Stimulated activated CD8-positive, alpha-beta memory T cell treated with anti-CD3 and anti-CD28 coated beads, Interleukin-15, amount 100 ng/mL, for 24 hours (primary cell): ENCODE measurements at places on chromosomes 2 and 18.

DNA sequence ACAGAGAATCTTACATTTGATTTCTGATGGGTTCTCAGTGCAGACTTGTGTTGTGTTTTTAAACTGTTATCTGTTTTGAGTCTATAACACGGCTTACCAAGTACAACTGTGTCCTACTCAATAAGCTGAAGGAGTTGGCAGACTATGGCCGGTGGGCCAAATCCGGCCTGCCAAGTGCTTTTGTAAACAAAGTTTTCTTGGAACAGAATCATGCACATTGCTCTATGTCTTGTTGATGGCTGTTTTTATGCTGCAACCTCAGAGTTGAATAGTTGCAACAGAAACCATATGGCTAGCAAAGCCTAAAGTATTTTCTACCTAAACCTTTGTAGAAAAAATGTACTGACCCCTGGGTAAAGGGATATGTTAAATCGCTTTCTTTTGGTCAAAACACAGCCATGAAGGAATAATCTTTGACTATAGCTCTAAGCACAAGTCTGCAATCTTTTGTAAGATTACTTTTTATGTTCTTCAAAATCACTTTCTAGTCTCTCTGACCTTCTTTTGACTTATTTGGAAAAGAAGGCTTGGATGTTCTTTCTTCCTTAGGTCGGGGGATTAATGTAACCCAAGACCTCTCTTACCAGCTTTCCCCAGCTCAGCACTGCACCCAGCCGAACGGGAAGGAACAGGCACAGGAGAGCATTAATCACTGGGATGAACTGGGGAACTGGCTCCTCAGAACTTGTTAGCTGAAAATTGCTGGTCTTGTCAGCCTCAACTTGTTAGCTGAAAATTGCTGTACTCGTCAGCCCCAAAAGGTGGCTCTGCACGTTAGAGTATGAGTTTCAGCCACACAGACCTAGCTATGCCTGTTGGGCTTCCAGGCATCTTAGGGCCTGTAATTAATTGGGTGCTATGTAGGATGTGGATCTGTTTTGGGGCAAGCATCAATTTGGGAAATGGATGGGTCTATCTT lies 75.4 kb downstream of the CD8B2 start:
- DNase-seq, result no peak

DNA sequence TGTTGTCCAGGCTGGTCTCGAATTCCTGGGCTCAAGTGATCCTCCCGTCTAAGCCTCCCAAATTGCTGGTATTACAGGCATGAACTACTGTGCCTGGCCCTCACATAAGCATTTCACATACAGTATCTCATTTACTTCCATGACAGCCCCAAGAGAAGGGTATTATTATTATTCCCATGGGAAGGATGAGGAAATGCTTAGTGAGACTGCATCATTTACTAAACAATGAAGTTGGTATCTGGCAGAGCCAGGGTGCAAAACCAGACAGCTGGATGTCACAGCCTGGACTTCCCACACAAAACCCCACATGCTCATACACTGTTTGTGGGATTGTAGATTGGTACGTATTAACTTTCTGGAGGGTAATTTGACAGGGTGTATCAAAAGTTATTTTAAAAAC lies 29.9 kb downstream of the DAPL1 start:
- DNase-seq, result no peak

DNA sequence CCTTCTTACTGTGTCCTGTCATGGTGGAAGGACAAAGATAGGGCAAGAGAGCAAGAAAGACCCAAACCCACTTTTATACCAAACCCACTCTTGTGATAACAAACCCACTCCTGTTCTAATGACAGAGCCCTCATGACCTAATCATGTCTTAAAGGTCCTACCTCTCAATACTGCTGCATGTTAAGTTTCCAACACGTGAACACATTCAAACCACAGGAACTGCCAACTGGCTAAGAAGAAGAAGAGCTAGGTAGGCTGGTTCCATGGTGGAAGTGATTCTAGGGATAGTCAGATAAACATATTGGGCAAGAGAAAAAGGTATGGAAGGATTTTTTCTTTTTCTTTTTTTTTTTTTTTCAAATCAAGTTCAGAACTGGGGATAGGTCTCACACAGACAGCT lies 22.0 kb downstream of the CTLA4 start:
- no peak for DNase-seq

DNA sequence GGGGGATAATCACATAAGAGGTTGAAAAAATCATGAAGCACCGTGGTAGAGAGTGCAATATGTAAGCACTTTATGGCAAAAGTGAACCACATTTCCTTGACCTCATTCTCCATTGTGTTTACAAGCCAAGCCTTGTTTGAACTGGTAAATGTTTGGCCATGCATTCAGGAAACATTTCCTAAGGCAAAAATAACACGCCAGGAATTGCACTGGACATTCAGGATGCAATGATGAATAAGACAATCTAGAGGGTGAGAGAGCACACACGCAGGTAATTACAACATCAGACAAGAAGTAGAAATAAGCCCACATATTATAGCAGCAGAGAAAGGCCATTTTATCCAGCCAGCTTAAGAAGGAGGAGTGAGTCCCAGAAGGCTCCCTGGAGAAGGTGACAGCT lies 218.0 kb upstream of the OSR1 start:
- DNase-seq, result no peak

GRCh38 chr2:199791326-199791725 lies 59.7 kb downstream of the FTCDNL1 start:
- no peak for DNase-seq

DNA sequence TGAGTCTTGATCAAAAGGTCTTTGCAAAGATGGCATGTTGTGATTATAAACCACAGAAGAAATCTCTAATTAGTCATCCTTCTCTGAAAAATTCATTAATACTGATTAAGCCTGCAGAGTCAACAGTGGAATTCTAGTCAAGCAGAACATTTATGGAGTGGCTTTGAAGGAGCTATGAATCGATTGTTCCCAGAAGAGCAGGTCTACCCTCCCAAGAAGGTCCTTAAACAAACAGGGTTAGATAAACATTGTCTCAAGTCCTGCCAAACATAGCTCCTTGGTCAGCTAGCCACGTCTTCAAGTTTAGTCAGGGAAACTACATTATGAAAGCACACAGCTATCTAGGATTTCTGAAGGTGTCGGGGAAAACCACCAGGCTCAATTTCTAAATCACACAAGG lies 88.9 kb downstream of the ITGA4 start:
- DNase-seq, result no peak

- DNase-seq, result no peak
Measured at GRCh38 chr2:236935083-236935482, 150.6 kb upstream of the COPS8 start.

GRCh38 chr2:190462181-190462580 lies 54.0 kb downstream of the MFSD6 start:
- DNase-seq, result no peak

GRCh38 chr2:206511283-206511682 lies 68.0 kb downstream of the ADAM23 start:
- DNase-seq, result no peak

DNA sequence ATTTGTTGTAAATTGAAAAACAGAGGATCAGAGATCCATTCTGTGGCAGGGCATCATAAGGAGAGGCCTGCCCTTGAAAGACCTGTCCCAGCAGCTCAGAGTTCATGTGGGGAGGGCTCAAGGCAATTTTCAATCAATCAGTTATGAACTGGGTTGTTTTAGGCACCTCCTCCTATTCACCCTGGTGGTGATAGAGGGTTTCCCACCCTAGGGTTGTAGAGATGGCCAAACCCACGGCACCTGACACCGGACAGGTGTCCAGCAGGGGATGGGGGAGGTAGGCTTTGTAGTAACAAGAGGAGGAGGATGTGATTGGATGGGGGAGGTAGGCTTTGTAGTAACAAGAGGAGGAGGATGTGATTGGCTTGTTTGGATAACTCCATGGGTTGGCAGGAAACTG lies 205.7 kb downstream of the SOCS6 start:
- DNase-seq, result no peak

- DNase-seq, result no peak
Measured at GRCh38 chr18:78458356-78458755, 521.3 kb upstream of the SALL3 start.

DNA sequence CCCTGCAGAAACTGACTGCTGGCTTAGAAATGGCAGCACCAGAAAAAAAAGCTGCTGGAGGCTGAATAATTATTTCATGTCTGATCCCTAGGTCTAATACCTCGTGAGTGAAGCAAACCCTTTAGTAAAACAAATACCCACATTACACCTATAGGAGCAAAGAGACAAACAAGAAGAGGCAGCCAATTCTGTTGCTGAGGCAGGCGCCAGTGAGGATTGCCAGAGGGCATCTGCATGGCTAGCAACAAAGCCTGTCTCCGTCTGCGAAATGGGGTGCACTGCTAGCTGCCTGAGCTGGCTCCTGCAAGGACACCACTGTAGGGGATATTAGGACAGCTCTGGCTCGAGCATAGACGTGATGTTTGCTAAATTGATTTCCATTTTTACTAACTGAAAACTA lies 509.7 kb downstream of the TDRD15 start:
- no peak for DNase-seq
